ENCODE measurements at places on chromosomes 7 and 10.
A peak's percentile ranks its signal among the peaks of the same experiment; 100 is the strongest.

GRCh38 chr7:13990319-13990983 is 985 bp upstream of the ETV1 start:
- peak; percentile 9 for DNase-seq

- DNase-seq = no peak
These were observed 205.6 kb downstream of the AUTS2 start for GRCh38 chr7:69803699-69804516.

GRCh38 chr10:103748020-103748419 is 107.4 kb downstream of the SH3PXD2A start:
- no peak for DNase-seq

DNA sequence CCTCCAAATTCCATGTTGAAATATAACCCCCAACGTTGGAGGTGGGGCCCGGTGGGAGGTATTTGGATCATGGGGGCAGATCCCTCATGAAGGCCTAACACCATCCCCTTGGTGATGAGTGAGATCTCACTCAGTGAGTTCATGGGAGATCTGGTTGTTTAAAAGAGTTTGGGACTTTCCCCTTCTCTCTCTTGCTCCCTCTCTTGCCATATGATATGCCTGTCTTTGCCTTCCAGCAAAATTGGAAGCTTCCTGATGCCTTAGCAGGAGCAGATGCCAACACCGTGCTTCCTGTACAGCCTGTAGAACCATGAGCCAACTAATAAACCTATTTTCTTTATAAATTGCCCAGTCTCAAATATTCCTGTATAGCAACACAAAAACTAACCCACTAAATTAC is 55.7 kb upstream of the CDK1 start:
- DNase-seq = no peak

DNA sequence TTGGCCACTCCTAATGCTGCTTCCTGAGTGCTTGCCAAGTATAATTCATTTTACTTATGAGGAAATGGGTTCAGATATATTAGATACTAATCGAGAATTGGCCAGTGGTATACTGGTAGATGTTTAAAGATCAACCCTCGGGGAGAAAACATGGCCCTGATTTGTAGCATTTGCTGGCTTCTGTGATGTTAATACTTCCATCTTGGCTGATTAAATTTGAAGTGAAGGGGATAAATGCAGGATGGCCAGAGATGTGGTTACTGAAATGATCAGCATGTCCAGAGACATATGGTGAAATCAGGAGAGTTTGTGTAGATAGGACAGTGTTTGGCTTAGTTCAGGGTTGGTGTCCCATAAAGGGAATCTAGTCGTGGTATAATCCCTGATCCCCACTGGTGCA is 11.2 kb downstream of the UBE2D4 start:
- peak; percentile 1 for DNase-seq

DNA sequence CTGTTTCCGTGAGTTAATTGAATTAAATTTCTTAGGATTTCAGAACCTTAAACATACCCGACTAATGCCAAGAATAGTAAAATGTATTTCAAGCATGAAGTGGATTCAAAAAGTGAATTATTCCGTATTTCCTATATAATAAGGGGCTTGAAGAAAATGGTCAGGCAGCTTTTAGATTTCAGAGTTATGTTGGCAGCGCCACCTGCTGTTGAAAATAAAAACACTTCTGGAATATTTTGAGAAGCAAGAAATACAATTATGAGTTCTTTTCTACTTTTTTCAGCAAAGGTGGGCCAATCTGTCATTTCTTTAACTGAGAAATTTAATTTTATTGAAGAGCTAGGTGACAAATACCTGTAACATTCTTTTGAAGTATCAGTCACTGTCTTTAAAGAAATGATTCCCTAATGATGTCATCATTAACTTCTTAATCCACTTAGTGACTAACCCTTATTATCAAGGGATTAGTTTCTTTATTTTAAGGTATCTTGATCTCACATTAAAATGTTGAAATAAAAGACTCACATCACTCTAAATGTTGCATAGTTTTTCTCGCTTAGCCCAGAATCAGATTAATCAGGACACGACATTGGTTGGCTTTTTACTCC is 36.6 kb upstream of the AGR3 start:
- DNase-seq = no peak

GRCh38 chr7:87874066-87874465 is 2.1 kb downstream of the SLC25A40 start:
- no peak for DNase-seq

GRCh38 chr10:133400624-133401424 is 6.9 kb downstream of the MTG1 start:
- no peak for DNase-seq

- DNase-seq = no peak
These were observed 348.2 kb downstream of the PTPRN2 start for GRCh38 chr7:158239290-158239981.
